ENCODE measurements at places on chromosomes 3 and 15.

GRCh38 chr15:50940506-50940905 is 32.0 kb downstream of the AP4E1 start:
- no peak for DNase-seq

DNA sequence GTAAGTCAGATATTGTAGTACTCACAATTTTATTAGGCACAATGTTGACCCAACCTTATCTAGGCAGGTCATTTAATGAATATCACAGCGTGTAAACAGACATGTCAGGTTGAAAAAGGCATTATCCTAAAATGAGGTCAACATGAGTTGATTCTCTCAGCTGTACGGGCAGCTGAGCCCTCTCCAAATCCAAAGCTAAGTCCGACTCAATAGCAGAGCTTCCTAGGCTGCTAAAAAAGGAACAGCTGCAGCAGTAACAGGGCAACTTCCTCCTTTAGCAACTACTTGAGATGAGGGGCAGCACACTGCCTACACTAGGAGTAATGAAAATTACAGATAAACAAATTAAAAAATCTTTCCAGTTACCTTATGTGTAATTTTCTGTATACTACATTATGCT is 189.2 kb downstream of the CADM2 start:
- no peak for DNase-seq

DNA sequence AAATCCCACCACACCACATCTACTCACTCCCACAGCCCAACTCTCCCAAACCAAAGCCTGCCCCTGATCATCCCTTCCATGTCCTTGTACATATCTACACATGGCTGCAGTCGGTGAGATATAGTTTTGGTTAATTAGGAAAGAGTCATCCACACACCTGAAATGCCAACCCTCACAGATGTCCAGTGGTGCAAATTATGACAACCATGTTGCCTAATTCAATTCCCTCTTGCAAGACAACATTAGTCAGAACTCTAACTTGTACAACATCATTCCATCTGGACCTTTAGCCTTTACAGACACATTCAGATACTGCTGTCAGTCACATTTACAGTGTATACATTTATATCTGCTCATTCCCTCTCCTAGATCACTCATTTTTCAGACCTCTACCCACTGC is 41.2 kb downstream of the TUBGCP4 start:
- no peak for DNase-seq

- DNase-seq, result no peak
Measured at GRCh38 chr15:66982816-66983215, 82.6 kb upstream of the SMAD3 start.

GRCh38 chr3:12994357-12994606 is 78.9 kb downstream of the IQSEC1 start:
- no peak for DNase-seq

- DNase-seq, result no peak
Measured at GRCh38 chr15:77031376-77032050, 36.6 kb downstream of the PSTPIP1 start.

DNA sequence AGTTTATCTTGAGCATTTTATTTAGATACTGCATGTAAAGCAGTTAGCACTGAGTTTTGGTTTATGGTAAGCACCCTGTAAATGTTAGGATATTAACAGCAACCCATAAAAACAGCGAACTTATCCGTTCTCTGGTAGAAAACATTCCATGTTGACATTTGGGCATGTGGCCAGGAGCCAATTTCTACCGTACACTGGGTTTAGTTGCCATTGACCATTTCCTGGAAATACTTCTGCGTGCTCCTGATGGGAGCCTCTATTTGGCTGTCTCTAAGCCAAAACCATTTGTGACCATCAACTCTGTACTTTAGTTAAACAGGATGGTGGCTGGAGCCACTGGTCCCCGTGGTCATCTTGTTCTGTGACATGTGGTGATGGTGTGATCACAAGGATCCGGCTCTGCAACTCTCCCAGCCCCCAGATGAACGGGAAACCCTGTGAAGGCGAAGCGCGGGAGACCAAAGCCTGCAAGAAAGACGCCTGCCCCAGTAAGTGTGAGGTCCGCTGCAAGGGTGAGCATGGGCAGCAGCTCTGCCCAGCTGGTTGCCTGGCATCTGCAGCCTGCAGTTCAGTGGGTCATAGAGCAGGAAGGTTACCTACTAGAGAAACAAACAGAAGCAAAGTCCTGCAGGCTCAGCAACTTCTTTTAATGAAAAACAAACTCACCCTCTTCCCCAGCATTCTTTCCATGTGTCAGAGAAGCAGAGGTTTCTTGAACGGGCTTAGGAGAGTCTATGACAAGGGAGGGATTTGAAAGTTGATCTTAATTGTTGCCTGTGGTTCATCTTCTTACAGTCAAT is 7.1 kb downstream of the THBS1 start:
- peak; percentile 24 for DNase-seq

DNA sequence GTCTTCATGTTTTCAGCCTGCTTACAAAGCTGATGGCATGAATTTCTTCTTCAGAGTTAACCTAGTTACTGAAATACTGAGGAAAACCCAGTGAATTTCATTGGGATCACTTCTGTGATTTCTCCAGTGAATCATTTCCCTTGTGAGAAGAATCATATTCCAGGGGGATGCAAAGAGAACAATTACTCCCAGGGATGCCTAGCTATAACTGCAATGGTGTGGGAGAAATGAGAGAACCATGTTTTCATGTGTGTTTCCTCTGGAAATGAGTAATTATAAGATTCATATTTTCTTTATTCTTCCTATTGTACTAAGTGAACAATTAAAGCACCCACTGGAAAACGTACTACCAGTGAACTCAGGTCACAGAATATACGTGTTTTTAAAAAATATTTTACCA is 485.4 kb downstream of the GRM7 start:
- no peak for DNase-seq

DNA sequence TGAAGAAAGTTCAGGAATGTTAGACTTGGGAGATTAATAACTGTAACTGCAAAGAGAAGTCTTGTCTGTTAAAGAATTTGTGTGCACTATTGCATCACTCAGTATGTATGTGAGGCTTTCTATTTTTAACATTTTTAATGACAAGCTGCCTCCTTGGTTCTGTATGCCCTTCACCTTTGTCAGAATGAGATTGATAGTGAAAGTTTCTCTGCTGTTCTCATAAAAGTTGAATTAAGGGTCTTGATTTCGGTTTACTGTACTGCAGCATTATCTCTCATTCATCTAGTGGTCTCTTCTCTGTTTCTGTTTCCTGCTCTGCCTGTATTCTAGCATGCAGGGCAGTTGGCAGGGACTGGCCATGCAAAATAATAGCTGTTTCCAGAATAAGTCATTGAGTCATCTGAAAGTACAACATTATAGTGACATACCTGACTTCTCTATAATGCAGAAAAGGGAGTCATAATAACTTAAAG is 454.9 kb downstream of the IL5RA start:
- DNase-seq, result no peak

DNA sequence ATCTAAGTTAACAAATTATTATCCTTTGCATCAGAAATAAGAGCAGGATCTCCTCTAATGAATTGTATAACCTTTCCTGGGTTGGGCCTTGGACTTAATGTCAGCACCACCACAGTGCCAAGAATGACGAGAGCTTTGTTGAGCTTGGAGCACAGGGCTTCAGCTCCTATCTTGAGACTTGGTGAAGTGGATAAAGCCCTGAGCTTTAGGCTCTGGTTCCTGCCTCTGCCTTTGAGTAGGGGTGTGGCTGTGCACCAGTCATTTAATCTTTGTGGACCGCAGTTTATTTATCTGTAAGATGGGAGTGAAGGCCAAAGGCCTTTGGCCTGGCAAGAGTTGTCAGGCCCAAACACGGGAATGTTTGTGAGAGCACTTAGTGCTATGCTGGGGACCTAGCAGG is 162.2 kb downstream of the VGLL4 start:
- DNase-seq, result no peak

DNA sequence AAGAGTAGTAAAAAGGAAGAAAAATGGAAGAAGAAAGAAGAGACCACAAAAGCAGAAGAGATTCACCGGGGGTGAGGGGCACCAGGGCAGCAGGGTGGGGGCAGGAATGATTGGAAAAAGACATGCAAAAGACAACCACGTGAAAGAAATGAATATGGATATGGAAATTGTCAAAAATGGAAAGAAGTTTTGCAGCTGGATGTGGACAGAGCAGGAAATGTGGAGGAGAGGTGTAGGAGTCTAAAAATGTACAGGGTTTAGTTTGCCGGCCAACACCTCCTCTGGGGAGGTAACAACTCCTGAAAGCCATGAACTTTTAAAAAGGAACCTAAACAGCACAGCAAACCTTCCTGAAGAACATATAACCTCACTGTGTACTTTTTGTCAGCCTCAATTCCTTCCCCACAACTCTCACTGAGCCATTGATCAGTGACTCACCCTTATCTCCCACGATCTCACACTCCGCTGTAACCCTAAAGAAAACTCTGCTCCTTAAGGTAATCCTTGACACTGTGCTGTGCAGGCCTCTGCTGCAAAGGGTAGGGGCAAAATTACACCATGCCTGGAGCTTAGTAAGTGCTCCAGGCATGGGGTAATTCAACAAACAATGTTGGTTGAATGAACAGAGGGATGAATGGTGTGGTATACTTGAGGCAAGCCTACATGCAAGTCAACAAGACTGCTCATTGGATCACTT is 100.2 kb upstream of the BOC start:
- no peak for DNase-seq

GRCh38 chr3:46564190-46565021 is 1.7 kb downstream of the LRRC2 start:
- no peak for DNase-seq

GRCh38 chr3:16337856-16338540 is 73.0 kb downstream of the OXNAD1 start:
- no peak for DNase-seq

GRCh38 chr3:148717885-148718561 is 20.3 kb downstream of the AGTR1 start:
- no peak for DNase-seq

DNA sequence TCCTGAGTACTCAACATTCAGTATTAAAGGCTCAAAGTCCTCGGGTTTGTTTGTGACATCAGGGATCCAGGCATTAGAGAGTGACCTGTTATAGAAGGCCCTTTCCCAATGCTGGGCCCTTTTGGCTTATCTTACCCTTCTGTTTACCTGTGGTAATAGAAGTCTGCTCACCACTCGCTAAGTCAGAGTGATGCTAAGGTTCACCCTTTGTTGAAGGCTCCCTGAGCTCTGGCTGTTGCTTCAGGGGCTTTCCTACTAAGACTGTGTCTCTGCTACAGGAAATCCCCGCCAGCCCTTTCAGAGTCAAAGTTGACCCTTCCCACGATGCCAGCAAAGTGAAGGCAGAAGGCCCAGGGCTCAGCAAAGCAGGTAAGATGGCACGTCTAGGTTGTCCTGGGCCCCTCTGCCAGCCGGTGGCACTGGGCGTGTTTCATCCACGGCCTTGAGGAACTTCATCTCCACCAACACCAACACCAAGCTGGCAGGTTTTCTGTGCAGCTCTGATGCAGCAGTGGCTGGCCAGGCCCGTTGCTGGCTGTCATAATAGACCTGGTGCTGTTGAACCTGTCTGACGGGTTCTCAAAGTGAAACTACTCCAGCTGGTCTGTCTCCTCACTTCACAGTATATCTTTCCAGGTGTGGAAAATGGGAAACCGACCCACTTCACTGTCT is 99.1 kb downstream of the DNASE1L3 start:
- DNase-seq, result no peak

DNA sequence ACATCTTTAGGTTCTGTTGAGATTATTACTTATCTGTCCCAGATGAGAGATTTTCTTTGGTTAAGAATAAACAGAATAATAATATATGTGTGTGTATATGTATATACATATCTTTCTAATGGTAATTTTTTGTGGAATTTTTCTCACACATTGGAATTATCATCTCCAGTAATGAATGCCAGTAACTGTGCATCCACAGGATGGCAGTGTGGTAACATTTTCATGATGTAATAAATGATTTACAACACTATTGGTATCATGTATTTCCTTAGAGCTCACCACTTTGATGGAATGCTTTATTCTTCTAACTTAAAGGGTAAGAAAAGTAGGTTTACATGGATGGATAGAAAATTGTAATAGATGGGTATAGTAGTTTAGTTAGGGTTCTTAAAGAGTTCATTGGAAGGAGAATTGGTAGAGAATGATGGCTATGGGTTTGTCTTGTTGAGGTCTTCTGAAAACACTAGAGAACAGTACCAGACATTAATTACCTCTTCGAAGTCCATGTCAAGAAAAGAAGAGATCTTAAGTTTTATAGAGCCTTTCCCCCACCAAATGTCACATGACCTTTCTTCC is 78.1 kb downstream of the STT3B start:
- DNase-seq, result peak; percentile 7

DNA sequence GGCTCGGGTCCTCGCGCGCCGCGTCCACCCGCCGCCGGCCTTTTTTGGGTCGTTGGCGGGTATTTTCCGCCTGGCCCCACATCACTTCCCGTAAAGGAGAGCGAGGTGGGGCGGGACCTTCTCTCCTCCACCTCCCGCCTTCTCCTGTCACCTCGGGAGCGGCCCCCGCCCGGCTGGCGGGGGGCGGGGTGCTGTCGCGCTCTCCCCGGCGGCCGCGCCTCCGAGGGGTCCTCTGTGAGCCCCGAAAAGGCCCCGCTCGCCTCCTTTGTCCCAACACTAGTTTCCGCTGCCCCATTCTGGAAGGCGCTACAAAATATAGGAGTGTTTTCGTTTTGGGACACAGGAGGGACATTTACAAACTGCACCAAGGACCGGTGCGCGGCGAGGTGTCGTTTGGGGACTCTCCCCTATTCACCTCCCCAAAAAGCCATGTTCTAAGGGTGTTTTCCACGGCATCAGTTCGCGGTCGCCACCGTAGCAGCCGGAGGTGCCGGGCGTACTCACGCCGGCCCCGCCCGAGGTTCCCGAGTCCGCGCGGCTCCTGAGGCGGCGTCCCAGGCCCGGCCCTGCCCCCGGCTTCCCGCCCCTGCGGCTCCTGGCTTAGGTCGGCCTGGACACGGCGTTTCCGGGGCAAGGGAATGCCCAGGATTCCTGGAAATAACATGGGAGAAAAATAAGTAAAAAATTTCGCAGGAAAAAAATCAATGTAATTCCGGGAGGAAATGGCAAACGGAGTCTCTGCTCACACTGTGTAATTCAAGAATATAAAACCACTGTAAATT is at the start of gene RAB27A:
Gene RAB27A, minus strand, starts transcription at position 68 of the 782 bp plus-strand sequence. CDS start 54,879 bp downstream, outside the sequence.
- DNase-seq, result no peak

- DNase-seq, result no peak
Measured at GRCh38 chr3:62611541-62612240, 238.3 kb upstream of the FEZF2 start.

GRCh38 chr3:183481582-183481981 is 53.2 kb upstream of the MCF2L2 start:
- no peak for DNase-seq

DNA sequence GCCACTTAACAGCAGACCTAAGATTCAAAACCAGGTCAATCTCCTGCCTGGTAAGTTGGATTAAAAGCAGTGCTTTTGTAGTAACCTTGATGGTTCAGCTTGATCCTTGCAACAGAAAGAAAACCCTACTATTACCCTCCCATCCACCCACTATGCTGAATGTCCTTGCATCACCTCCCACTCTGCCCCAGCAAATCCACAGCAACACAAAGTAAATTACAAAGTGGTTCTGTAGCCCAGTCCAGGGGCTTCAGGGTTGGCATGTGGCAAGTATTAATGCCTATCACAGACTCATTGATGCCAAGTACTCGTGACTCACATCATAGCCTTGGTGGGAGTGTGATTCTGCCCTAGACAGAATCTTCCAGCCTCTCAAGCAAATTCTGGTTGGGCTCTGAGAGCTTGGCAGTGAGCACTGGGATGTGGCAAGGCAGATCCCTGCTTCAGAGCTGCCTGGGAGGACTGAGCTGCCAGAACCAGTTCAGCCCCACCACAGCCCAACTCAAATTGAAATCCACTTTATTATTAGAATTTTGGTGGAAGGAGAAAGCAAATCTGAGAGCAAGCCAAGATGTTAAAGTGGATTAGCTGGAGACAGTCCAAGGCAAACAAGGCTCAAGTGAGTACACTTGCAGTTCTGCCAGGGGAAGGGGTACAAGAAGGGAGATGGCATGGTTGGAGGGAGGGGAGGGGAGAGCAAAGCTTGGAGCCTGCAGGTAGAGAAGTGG is 225.8 kb upstream of the UMPS start:
- peak; percentile 33 for DNase-seq

Measured in fibroblast of skin of left biceps (primary cell).